Bronchial epithelial cell (primary cell): ENCODE measurements at places on chromosomes 3 and 15. TPM values are rescaled to one million over a fixed set of nuclear protein-coding genes. Genes with fewer than 3 reads are reported as not detected.

DNA sequence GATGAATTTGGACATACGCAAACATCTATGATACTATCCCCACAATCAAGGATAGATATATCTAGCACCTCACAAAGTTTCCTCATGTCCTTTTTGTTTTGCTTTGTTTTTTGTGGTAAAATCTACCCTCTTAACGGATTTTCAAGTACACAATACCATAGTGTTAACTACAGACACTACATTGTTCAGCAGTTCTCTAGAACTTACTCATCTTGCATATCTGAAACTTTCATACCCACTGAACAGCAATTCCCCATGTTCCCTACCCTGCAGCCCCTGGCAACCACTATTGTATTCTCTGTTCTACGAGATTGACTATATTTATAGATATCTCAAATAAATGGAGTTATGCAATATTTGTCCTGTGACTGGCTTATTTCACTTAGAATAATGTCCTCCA, 58.1 kb upstream of the TJP1 start:
- DNase-seq: no peak

DNA sequence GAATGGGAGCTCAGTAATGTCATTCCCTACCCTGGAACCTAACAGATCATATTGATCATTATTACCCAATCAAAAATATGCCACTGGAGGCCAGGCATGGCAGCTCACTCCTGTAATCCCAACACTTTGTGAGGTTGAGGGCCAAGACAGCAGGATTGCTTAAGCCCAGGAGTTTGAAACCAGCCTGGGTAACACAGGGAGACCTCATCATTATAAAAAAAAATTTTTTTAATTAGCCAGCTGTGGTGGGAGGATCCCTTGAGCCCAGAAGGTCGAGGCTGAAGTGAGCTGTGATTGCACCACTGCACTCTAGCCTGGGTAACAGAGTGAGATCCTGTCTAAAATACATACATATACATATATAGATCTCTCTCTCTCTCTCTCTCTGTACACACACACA, 10.2 kb downstream of the IGDCC4 start:
- DNase-seq: no peak

QTRT2 gene
- 18.9 and 20.5 TPM in 2 replicates for total RNA-seq

MCF2L2 gene
- 0.26 TPM in 2 replicates for total RNA-seq

GRCh38 chr15:30001602-30002001, 81.2 kb upstream of the GOLGA8J start:
- DNase-seq: no peak

DNA sequence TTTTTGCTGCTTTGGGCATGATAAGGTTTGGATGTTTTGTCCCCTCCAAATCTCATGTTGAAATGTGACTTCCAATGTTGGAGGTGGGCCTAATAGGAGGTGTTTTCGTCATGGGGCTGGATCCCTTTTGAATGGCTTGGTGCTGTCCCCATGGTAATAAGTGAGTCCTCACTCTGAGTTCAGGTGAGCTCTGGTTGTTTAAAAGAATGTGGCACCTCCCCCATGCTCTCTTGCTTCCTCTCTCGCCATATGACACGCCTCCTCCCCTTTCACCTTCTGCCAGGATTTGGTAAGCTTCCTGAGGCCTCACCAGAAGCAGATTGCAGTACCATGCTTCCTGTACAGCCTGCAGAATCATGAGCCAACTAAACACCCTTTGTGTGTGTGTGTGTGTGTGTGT, 255.5 kb downstream of the EPHB1 start:
- no peak for DNase-seq

SH2D7 gene
- not detected in 2 replicates for total RNA-seq

GRCh38 chr3:19446687-19447086, 298.4 kb downstream of the KCNH8 start:
- no peak for DNase-seq

DNA sequence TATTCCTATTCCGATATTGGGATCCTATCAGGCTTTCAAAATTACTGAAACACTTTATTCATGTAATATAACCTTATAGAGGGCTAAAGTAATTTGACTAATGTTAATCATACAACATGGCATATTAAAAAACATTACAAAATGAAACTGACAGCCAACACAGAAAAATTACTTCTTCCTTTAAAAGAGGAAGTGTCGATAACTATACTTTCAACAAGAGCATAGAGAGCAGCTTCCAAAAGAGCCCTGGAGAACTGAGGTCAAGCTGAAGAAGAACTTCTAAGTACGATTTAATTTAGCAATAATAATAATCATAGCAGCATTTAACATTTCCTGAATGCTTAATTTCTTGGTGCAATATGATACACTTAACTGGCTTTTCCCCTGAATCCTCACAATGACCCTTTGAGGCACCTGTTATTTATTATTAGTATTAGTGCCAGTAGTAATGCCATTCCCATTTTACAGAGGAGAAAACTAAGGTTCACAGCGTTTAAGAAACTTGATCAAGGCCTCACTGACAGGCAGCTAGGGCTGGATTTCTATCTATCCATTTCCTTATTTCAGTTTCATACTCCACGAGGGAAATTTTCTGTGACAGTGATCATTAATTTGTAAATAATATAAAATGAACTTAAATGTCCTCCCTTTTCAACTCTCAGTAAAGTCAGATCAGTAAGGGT, 181.6 kb downstream of the CFAP20DC start:
- DNase-seq: no peak

AGTR1 gene
- not detected in 2 replicates for total RNA-seq

NME9 gene
- under 0.01 TPM in 1 of 2 replicates, not detected in the other for total RNA-seq

ITPR1 gene
- 16.3 and 18.1 TPM in 2 replicates for total RNA-seq

DNA sequence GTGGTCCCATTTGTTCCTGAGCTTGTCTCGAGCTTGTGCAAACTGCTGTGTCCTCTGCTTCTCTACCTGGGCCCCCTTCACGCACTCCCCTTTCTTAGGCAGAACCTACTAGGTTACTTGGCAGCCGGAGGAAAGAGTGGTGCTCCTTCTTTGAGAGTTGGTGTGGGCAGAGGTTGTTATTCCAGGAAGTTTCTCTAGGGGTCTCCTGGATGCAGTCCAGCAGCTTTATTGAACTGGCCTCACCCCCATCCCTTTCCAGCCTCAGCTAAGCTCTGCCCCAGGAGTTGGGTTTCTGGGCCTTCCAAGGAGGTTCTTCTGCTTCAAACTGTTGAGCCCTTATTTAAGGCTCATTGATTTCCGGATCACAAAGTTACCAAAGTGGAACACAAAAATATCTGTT, 103.2 kb downstream of the C3orf70 start:
- no peak for DNase-seq

DNA sequence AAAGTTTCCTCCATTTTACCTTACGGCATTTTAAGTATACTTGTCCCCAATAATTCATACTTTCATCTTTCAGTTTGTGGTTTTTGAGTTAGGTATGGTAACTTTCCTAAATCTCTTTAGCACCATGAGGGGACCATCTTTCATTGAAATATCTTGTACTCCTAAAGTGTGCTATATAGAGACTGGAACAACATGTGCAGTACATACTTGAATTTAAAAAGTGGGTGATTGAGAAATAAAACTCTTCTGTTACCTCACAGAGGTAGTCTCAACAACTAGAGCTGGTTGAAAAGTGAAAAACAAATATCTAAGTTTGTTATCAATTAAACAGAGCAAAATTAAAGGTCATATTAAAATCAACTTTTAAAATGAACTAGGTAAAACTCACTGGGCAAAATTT, 423.1 kb downstream of the ROBO2 start:
- DNase-seq: no peak

- no peak for DNase-seq
Measured at GRCh38 chr15:31579976-31580375, 253.3 kb downstream of the KLF13 start.

MASP1 gene
- total RNA-seq: 0.13 and 3.9 TPM in 2 replicates

GRCh38 chr3:127192576-127193232, at the start of gene PRR23E:
Gene PRR23E (plus strand): TSS chr3:127193131. CDS start chr3:127196686, 3,555 bp downstream.
- no peak for DNase-seq

- DNase-seq: no peak
Measured at GRCh38 chr3:59611649-59612443, 562.0 kb upstream of the CFAP20DC start.

GRCh38 chr3:99911433-99911832, 93.8 kb downstream of the CMSS1 start:
- no peak for DNase-seq

DNA sequence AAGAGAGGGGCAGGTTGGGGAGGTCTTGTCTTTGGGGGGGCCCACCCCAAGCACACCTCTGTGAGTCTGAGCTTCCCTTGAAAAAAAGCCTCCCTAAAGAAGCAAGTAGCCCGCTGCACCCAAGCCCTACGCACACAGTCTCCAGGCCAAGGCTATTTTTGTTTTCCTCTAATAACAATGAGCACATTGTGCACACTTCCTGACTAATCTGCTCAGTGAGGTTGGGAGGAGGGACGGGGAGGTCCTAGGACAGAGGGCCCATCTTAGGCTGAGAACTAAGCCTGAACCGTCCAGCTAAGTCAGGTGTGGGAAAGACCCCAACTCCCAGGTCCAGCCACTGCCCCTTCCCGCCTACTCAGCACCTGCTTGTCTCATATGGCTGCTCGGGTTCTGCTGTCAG, 87.2 kb downstream of the HMG20A start:
- DNase-seq: peak; percentile 33

DNA sequence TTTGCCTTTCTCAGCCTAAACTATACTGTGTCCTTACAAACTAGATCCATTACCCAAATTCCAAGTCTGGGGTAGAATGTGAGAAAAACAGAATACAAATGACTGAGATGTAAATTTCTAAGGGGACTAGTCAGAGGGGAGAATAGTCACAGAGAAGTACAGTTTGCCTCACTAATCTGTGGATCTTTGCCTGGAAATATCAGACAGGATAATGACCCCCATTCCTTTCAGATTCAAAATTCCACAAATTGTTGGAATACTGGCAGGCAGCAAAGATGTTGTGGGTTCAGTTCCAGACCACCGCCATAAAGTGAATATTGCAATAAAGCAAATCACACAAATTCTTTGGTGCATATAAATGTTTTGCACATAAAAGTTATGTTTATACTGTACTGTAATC, 762.8 kb upstream of the NR2F2 start:
- no peak for DNase-seq

STAC gene
- 0.51 and 1.1 TPM in 2 replicates for total RNA-seq

GRCh38 chr3:18634461-18634860, 209.3 kb upstream of the SATB1 start:
- DNase-seq: no peak

DNA sequence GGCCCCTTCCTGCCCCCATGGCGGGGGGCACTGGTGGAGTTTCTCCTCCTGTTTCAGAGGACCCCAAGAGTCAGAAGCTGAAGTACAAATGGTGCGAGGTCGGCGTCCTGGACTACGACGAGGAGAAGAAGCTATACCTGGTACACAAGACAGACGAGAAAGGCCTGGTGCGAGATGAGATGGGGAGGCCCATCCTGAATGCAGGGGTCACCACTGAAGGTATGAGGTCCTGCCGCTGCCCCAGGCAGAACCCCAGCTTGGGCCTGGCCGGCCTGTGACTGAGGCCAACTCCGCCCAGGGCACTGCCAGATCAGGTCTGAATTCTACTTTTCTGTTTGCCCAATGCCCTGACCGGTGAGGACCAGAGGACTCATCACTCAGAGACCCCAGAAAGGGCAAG, 15.0 kb downstream of the DNAH1 start:
- no peak for DNase-seq

GABRG3 gene
- not detected in 2 replicates for total RNA-seq

DNA sequence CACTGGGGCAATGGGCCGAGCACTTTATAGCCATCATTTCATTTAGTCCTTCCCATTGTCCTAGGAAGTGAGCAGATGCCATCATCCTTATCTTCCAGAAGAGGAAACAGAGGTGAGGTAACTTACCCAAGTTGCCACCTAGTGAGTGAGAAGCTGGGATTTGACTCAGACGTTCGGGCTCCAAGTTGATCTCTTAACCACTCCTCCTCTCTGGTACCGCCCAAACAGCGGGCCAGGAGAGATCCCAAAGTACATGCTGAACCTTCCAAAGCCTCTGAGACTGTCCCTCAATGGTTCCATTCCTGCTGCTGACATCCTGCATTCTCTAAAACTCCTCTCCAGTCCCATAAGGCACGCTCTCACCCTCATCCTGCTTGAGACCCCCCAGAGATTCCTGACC, 56.2 kb downstream of the EXOG start:
- no peak for DNase-seq

GRCh38 chr3:148319960-148320359, 377.7 kb upstream of the AGTR1 start:
- DNase-seq: no peak

DNA sequence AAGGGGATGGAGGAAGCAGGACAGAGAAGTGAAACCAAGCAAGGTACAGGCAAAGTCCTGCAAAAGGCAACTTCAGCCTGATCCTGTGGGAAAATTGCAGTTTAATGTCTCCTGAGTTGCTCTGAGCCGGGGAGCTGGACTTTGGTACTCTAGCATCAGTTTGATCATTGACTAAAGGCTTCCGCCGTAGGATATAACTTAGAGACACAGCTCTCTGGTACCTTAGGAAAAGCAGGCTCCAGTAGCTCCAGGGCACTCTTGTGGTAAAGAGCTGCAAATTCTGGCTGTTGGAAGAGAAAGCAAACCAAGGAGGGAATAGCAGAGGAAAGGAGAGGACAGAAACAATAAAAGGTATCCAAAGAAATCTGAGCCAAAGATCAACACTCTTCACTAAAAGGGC, 521.1 kb downstream of the PLOD2 start:
- no peak for DNase-seq

DNA sequence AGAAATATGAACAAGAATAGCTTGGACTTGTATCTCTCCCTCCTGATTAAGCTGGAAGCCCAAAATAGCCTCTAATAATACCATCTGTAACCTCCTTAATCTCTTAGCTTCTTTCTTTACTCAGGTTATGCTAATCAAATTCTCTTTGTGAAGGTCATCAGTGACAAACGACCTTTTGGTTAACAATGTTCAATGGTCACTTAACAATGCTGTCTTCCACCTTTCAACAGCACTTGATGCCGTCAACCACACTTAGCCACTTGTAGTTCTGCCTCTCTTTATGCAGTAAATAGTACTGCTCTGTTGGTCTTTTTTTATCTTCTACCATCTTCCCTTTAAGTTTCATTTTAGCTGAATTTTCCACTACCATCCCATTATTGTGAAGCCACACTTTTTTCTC, 476.6 kb upstream of the TGFBR2 start:
- no peak for DNase-seq

DNA sequence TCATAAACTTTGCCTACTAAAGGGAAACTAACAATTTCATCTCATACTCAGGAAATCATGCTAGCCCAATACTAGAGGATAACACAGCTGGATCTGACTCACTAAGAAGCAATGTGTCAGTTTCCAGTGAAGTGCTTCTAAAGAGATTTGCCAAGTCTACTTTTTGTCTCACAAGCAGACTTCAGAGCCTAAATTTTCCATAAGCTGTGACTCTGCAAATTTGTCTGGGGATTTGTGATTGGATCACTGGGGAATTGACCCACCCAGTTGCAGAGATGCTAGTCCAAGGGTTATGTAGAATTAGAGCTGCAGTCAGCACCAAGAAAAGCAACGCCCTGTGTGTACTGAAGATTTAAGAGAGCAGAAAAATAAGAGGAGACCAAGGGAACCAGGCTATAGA, 647.1 kb downstream of the NTRK3 start:
- DNase-seq: peak; percentile 2

- DNase-seq: peak; percentile 25
Measured at GRCh38 chr15:98713585-98714001, 65.3 kb downstream of the IGF1R start.

TOPAZ1 gene
- not detected in 2 replicates for total RNA-seq
